Activated CD8-positive, alpha-beta memory T cell treated with anti-CD3 and anti-CD28 coated beads, Interleukin-2, amount 10 ng/mL, durations not matched to agents 7 days and 5 days (primary cell): ENCODE measurements at places on chromosomes 16 and 17.

GRCh38 chr16:16828913-16829398 is 450.0 kb downstream of the NPIPA7 start:
- no peak for DNase-seq

DNA sequence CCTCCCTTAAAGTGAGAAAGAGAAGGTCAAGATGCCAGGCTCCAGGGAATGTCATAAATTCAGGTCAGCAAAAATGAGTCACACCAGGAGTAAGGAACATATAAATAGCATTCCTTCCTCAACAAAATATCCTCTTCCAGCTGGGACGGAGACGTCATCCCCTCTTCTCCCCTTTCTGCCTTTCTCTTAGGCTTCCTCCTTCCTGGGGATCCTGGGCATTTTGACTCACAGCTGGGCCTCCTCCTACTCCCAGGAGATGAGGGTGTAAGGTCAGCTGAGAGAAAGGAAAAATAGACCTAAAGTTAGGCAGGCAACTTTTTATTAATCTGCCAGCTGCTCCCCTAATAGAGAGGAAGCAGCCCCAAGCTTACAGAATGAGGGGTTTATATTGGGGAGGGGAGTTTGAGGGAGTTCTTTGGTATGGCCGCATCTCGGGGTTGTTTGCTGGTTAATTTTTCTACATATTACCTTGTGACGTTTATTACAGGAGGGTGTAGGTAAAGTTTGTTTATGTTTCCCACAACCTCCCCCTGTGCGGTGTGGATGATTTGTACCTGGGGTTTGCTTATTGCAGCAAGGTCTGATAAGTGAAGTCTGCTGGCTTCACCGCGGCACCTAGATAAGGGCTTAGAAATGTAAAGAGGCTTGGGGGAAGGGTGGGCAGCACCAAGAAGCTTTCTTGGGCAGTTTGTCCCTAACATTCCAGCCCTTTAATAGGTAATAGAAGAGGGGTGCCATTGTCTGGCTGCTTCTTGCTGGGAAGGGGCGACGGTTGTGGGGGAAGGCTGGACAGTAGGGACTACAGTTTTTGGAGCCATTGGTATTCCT is 7.1 kb upstream of the ZNF747 start:
- DNase-seq = no peak

- no peak for DNase-seq
Observed at GRCh38 chr16:65624666-65625065, 502.8 kb upstream of the CDH11 start.

DNA sequence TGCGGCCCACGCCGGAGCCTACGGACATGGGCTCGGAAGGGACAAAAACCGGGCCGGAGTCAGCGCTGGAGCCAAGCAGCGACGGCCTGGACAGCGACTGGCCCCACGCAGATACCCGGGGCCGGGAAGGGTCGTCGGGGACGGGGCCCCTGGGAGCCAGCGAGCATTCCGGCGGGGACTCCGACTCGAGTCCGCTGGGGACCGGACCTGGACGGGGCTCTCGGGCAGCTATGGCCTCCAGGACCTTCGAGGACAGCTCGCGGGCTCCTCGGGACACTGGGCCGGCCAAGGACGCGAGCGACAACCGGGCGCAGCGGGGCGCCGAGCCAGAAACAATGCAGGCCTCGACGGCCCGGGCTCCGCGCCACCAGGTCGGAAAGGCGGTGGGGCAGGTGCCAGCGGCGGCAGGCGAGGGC is 1.0 kb downstream of the MYO15B start:
- peak; percentile 52 for DNase-seq

DNA sequence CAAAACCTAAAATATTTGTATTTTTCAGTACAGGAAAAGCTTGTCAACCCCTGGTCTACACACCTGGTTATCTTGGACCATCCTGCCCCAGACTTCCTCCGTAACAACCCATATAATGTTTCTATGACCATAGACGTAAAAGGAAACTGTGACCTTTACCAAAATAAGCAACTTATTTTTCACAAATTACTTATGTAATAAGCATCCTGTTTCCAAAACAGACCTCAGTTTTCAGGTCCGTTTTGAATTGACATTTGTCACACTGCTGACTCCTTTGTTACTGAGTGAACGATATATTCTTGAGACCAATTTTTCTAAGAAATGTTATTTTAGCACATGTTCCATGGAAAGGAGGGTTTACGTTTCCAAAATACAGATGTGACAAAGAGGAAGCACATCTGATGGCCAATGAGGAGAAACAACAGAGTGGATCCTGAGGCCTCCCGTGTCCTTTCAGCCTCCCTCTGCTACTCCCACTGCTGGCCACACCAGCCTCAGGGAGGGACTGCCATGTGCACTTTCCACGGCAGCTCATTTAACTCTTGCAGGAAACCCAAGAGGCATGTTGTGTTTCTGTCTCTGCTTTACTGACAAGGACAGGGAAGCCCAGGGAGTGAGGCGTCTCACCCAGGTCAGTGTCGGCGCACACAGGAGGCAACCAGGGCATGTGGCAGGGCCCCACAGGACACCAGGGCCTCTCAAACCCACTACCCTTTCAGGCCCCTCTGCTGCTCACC is 20.1 kb upstream of the ALDH3A1 start:
- no peak for DNase-seq

DNA sequence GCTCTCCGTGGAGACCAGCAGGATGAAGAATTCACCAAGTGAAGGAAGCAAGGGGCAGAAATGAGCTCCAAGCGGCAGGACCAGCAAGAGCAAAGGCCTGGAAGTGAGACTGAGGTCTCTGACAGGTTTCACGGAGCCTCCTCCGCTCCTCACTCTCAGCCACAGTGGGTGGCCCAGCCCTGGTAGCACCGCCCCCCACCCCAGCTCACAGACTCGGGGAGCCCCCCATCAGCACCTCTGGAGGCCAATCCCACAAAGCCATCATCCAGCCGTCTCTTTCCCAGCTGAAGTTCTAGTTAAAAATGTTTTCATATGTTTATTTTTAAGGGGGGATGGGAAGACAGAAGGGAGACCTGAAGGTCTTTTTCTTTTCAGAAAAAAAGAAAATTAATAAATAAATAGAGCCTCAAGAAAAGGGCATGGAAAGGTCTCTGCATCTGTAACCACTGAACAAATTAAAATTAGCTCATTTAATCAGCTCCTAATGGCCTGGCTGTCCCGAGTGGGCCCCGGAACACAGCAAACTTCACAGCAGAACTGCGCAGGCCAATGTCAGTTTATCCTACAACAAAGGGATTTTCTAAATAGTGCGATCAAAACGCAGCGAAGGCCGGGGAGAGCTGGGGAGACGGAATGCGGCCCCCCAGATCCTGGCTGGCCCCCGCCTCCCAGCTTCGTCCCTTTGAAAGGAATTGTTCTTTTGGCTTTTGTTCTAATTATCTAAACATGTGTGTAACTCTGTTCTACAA is 190.3 kb downstream of the ZNF423 start:
- DNase-seq = no peak

GRCh38 chr17:44197980-44198720 is 1.5 kb downstream of the ATXN7L3 start:
- DNase-seq = peak; percentile 81

GRCh38 chr16:20865420-20866131 is 34.6 kb downstream of the DCUN1D3 start:
- no peak for DNase-seq

- peak; percentile 88 for DNase-seq
Observed at GRCh38 chr16:11297492-11298142, 16.5 kb upstream of the PRM1 start.

DNA sequence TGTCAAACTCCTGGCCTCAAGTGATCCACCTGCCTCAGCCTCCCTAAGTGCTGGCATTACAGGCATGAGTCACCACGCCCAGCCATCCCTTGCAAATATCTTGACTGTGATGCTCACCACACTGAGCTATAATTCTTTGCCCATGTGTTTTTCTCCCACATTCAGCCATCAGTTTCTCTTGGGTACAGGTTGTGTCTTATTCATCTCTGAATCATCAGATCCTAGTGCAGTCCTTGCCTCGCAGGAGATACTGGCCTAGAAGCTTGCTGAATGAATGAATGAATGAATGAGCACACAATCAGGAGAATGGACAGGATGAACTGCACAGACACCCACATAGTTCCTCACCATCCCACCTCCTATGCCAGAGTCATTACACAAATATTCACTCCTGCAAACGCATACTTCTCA is 24.4 kb upstream of the ETV4 start:
- DNase-seq = no peak

- DNase-seq = peak; percentile 82
Observed at GRCh38 chr16:66604376-66605176, at the start of gene CMTM3. TSS of gene CMTM3 (plus strand) at chr16:66604704. CDS start at chr16:66604806, 102 bp downstream.

DNA sequence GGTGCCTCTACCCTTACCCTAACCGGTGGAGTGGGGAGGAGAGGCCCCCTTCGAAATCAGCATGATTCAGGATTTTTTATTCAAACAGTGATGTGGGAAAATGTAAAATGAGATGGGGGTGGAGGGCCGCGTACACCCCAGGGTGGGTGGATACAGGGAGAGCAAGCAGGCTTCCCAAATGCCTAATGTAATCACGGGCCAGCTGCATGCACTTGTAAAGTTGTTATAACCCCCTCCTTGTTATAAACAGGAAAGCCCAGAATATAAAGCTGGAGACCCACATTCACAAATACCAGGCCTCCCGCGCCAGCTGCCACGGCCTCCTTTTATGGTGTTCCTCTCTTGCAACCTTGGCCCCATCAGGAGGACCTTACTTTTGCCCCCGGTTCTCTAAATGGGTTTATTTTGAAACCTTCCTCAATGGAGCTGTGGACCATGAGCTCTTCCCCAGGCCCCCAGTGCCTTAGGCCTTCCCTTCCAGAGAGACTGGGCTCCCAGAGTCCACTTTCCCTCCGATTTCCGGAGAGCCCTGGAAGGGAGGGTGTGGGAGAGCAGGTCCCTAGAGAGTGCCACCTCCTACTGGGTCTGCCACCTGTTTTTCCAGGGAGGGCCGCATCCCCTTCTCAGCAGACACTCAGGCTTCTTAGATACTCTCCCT is 906 bp upstream of the FOXL1 start:
- no peak for DNase-seq

DNA sequence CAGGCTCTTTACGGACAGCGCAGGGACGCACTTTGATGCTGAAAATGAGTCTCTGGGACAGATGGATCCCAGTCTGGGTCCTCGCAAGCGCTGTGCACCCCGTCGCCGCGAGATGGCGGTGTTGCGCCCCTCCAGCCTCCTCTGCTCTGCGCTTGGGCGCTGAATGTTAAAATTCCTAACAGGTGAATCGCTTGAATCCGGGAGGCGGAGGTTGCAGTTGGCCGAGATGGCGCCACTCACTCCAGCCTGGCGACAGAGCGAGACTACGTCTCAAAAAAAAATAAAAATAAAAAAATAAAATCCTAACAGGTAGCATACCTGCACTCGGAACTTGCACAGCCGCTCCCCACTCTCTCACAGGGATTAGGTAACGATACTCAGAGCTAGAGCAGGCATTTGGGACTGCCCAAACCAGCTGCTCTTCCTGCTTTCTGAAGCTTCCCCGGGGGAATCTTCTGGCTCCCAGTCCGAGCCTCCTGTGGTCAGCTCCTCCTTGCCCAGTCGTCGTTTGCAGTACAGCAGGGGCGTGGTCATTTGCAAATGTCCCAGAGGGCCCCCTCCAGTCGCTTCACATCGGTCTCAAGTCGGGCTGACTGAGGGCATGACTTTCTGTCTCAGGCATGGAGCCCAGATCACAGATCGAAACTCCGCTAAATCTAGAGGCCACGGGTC is 26.2 kb upstream of the OSGIN1 start:
- DNase-seq = peak; percentile 65

DNA sequence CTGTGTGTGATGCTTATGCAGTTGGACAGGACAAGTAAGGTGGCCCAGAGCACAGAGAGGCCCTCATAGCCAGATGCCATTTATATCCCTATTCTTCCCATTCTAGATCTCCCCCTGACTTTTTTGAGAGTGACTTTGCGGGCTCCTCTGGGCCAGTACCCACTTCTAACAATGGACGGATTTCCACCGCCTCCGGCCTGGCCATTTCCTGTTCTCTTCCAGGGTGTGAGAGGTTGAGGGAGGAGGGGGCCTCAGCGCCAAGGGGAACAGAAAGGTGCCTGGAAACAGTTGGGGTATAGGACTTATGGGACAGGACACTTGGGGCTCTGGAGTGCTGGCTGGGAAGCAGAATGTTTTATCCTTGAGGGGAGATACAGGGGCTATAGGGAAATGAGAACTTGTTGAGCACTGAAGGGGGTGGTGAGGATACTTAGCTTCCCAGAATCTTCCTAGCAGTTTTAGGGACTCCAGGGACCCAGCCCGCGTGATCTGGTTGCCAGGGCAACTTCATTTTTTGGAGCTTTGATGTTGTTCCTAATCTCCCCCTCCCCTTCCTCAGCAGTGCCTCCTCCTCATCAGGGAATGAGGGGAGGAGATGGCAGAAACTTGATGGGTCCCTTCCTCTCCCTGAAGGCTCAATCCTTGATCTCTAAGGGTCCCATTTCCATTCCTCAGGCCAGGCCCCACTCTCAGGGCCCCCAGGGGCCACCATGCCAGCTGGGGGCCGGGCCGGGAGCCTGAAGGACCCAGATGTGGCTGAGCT is 3.6 kb downstream of the TAOK2 start:
- no peak for DNase-seq

DNA sequence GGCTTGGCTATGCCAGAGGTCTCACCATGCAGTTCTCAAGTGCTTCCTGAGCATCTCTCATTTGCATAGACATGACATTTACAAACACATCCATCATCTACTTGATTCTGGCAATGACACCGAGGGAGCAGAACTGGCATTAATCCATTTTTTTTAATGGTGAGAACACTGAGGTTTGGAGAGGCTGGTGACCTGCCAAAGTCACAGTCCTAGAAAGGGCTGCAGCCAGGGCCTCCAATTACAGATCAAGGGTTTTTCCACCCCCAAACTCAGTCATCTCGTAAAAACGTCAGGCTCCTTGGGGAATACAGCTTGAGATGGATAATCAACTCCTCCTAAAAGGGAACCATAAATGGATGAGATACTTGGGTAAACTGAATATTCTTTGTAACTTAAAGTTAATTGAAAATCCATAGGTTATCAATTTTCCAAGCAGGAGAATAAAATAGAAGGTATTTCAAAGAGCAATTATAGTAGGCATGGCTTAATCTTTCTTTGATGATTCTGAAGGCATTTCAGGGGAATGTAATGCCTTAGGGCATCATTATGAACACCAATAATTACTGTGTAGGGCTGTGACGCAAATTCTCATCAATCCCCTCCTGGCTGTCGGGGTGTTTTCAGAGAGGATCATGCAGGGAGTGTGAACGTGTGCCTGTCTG is 9.4 kb upstream of the MEOX1 start:
- DNase-seq = no peak

GRCh38 chr17:74754832-74755231 is 6.4 kb downstream of the NHERF1 start:
- DNase-seq = no peak

DNA sequence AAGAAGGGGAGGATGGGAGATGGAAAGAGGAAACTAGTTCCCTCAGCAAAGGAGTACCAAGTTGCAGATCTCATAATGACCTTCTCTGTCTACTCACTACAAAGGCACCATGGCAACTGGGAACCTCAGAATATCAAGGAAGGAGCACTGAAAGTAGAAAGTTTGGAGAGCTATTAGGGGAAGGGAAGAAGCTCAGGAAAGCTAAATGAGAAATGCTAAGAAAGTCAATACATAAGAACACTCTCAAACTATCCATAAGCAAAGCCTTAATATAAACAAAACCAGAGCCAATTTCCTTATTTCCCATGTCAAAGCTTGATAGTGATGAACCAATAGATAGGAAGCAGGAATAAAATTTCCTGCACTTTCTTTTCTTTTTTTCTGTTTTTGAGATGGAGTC is 57.9 kb upstream of the C17orf78 start:
- DNase-seq = no peak

GRCh38 chr17:4577386-4577993 is 6.8 kb upstream of the SMTNL2 start:
- no peak for DNase-seq

GRCh38 chr17:9402590-9403199 is 172.9 kb downstream of the STX8 start:
- DNase-seq = peak; percentile 58

GRCh38 chr17:59972778-59973177 is 8.2 kb upstream of the RNFT1 start:
- no peak for DNase-seq
